CD4-positive, alpha-beta T cell (primary cell): ENCODE measurements at places on chromosomes 4 and X. TPM values are rescaled to one million over a fixed set of nuclear protein-coding genes. Genes with fewer than 3 reads are reported as not detected.

ZCCHC18 gene
- total RNA-seq, result 2.9 TPM

VCX3A gene
- not detected for total RNA-seq

KLHL34 gene
- total RNA-seq, result 0.52 TPM

TCEAL1 gene
- 4.0 TPM for total RNA-seq

DNA sequence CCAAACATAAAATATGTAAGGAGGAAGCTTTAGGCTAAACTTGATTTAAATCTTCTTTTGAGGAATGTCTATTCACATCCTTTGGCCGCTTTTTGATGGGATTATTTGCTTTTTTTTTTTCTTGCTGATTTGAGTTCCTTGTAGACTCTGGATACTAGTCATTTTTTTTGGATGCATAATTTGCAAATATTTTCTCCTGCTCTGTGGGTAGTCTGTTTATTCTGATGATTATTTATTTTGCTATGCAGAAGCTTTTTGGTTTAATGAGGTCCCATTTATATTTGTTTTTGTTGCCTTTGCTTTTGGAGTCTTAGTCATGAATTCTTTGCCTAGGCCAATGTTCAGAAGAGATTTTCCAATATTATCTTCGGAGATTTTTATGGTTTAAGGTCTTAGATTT, 144.9 kb downstream of the MAGEC2 start:
- H3K4me1 ChIP-seq, result no peaks in the 10 kb centered on the region
- H3K27ac ChIP-seq, result no peak overlapping the region
- H3K27me3 ChIP-seq, result no peaks in the 10 kb centered on the region
- no peak for DNase-seq
- H3K4me3 ChIP-seq, result no peak overlapping the region
- H3K36me3 ChIP-seq, result no peaks in the 10 kb centered on the region

- no peaks in the 10 kb centered on the region for H3K36me3 ChIP-seq
- no peaks in the 10 kb centered on the region for H3K4me1 ChIP-seq
- H3K4me3 ChIP-seq, result no peak overlapping the region
- H3K27me3 ChIP-seq, result no peaks in the 10 kb centered on the region
- no peak overlapping the region for H3K27ac ChIP-seq
These were observed 54.8 kb upstream of the MAGEB16 start for GRCh38 chrX:35743331-35743730.

GRCh38 chr4:113122066-113122465, 72.6 kb downstream of the ANK2 start:
- no peaks in the 10 kb centered on the region for H3K36me3 ChIP-seq
- no peak overlapping the region for H3K27ac ChIP-seq
- no peaks in the 10 kb centered on the region for H3K27me3 ChIP-seq
- no peaks in the 10 kb centered on the region for H3K4me1 ChIP-seq
- no peak overlapping the region for H3K4me3 ChIP-seq

DNA sequence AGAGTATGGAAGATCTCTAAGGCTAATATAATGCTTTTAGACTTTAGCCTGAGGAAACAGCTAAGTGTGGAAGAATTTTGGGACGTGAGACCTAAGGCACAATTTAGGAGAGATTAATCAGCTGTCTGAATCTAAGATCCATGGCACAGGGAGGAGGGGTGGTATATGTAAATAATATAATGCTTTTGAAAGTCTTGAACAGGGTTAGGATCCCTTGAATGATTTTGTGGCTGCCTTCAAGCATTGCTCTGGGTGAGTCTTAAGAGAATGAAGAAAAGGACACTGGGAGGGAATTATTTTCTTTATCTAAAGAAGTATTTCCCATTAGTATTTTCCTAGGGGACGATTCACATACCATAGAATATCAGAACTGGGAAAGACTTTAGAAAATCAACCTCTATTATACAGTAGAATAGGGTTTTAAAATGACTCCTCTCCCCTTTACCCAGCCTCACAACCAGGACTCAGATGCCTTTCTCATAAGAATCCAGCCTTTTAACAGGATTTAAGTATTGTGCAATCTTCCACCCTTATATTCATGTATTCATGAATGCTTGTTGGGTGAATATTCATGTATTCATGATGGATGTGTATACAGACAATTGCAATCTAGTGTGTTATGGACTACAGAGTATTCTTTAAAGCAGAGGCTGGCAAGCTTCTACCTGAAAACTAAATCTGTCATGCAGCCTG, 664.2 kb upstream of the CPEB2 start:
- no peaks in the 10 kb centered on the region for H3K27me3 ChIP-seq
- no peaks in the 10 kb centered on the region for H3K4me1 ChIP-seq
- DNase-seq, result no peak
- no peak overlapping the region for H3K27ac ChIP-seq
- no peaks in the 10 kb centered on the region for H3K36me3 ChIP-seq

DNA sequence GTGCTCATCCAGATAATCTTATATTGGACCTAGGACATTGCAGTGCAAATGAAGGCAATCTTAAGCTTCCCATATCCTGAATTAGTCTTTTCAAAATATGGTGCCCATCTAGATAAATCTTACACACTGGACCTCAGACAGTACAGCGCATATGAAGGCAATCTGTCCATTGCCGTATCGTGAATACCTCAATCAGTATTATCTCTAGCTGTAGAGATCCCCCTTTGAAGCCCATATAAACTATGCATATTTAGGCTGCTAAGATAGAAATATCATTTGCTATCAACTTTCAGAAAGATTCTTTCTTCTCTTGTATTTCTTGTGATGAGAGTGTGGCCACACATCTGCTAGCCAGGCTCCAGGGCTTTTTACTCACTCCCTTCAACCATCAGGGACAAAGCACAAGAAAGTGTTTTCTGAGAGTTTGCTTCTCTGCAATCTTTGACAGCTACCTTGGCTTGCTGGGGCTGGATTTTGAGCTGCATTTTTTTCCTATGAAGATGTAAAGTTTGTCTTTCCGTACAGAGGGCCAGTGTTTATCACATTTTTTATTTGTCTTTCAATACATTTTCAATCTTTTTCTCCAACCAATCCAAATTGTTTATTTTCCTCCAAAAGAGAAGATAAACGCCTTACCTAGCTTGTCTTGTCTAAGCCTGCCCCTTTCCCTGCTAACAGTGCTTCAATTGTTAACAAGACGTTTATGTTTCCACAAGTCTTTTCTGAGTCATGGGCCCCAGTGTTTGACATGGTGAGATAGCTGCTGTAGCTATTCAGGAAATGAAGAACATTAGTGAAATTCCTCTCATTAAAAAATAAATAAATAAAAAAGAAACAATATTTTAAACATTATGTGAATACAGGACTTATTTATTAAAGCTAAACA, 57.6 kb upstream of the FAT1 start:
- H3K27ac ChIP-seq, result no peak overlapping the region
- no peaks in the 10 kb centered on the region for H3K4me1 ChIP-seq
- H3K36me3 ChIP-seq, result no peaks in the 10 kb centered on the region
- H3K4me3 ChIP-seq, result no peak overlapping the region
- no peak for DNase-seq

DNA sequence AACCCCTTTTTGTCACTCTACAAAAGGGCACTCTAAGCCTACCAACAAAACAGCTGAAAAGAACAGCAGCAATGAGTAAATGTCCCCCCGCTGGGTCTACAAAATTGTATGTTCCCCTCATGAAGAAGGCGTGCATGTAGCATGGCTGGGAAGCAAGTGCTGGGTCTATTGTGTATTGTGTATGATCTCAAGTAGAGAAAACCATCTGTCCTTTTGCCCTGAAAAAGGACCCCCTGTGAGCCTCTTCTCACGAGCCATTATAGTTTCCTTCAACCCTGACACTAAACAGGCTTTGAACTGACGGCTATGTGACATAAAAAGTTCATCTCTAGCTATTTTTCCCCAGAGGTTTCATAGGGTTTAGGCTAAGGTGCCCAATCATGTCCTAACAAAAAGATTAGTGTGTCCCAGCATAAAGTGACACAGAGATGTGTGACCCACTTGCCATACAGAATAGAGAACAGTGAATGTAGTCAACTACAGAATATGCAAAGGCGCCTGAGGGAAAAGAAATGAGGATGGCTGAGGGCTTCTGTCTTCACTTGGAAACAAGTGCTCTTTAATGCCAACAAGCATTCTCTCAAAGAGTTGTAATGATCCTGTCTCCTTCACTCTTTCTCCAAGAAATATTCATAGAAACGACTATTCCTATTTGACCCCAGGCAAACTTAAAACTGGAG, 27.3 kb downstream of the COL25A1 start:
- H3K36me3 ChIP-seq, result no peaks in the 10 kb centered on the region
- H3K27ac ChIP-seq, result no peak overlapping the region
- H3K4me3 ChIP-seq, result no peak overlapping the region
- H3K4me1 ChIP-seq, result no peaks in the 10 kb centered on the region
- peaks cover 4% of the 10 kb centered on the region for H3K27me3 ChIP-seq

- no peaks in the 10 kb centered on the region for H3K36me3 ChIP-seq
- H3K27ac ChIP-seq, result no peak overlapping the region
- H3K4me1 ChIP-seq, result no peaks in the 10 kb centered on the region
- no peak overlapping the region for H3K4me3 ChIP-seq
- no peak for DNase-seq
- H3K27me3 ChIP-seq, result no peaks in the 10 kb centered on the region
These were observed 536.8 kb upstream of the FTHL17 start for GRCh38 chrX:31608638-31609037.

DNA sequence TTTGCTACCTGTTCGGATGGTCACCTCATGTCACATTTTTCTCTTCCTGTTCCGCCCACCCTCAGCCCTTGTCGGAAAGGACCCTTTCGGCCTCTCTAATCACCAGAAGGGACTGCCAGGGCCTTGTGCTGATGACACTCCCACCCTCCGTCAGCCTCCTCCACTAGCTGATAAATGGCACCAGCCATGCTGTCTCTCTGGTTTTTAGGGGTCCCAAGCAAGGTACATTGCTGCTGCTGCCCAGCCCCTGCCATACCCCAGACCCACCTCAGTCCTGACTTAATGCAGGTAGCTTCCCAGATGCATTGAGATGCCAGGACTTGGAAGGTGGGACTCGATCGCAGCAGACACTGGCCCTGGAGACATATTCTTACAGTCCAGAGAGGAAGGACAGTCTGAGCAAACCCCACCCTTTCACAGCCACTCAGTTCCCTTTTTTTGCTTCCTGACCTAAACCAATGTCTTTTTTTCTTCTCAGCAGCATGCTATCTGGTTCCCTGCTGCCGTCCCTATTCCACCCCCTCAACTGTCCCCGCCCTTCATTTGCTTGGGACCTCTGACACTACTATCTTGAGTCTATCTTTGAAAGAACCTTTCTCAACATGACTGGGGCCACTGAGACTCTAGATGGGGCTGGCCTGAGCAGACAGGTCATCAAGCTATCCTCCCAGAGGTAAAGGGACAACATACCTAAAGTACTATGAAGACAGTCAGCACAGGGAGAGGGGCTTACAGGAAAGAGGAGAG, at the start of gene BTK:
Gene BTK (minus strand): TSS at position 397 of the 747 bp plus-strand sequence. CDS start 10,907 bp downstream, outside the sequence.
- no peak within 1 kb of the TSS for H3K27ac ChIP-seq
- no peaks in the 10 kb centered on the region for H3K27me3 ChIP-seq
- no peaks in the 10 kb centered on the region for H3K36me3 ChIP-seq
- no peak for DNase-seq
- H3K4me3 ChIP-seq, result peak within 1 kb of the TSS; percentile 10

DNA sequence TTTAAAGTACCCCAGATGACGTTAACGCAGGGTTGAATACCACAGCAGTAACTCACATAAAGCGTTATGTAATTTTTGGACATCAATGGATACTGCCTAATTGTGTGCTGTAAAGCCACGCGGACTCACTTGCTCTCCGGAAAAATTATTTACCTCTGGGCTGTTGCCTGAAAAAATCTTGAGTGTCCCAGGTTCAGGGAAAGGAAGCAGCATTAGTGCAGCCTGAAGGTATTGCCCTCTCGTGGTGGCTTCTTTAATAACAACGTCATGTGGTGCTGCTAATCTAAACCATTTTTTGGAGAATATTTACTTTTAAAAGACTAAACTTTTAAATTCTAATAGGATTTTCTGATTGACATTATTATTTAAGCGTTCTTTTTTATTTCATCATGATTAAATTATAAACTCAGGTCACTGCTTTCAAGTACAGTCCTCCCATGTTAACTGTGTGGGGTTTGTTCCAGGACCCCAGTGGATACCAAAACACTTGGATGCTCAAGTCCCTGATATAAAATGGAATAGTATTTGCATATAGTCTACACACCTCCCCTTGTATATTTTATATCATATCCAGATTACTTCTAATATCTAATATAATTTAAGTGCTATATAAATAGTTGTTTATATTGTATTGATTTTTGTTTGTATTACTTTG, 384.8 kb downstream of the FAM133A start:
- H3K4me1 ChIP-seq, result no peaks in the 10 kb centered on the region
- no peak overlapping the region for H3K27ac ChIP-seq
- H3K27me3 ChIP-seq, result no peaks in the 10 kb centered on the region
- no peak for DNase-seq

GRCh38 chr4:78325271-78326157, 226.1 kb upstream of the ANXA3 start:
- DNase-seq, result no peak
- no peaks in the 10 kb centered on the region for H3K4me1 ChIP-seq
- H3K4me3 ChIP-seq, result no peak overlapping the region

DNA sequence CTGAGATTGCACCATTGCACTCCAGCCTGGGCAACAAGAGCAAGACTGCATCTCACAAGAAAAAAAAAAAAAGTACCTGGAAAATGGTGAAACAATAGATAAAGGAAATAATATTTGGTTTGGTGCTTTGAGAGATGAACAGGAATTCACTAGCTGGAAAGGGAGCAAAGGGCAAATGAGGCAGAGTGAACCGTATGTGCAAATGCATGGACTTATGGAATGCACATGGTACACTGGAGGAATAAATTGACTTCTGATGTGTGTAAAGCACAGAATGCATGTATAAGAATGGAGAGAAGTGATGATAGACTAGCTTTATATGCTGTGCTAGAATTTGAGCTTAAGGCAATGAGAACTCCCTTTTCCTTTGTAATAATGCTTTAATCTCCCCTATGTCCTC, 413.3 kb downstream of the SPRY1 start:
- H3K27ac ChIP-seq, result no peak overlapping the region
- DNase-seq, result no peak
- H3K36me3 ChIP-seq, result no peaks in the 10 kb centered on the region
- H3K4me3 ChIP-seq, result no peak overlapping the region

- H3K27ac ChIP-seq, result no peak overlapping the region
- no peak overlapping the region for H3K4me3 ChIP-seq
- H3K36me3 ChIP-seq, result no peaks in the 10 kb centered on the region
- H3K4me1 ChIP-seq, result no peaks in the 10 kb centered on the region
These were observed 54.3 kb downstream of the NRK start for GRCh38 chrX:105876658-105877057.

GRCh38 chr4:42824278-42824977, 68.1 kb upstream of the GRXCR1 start:
- no peaks in the 10 kb centered on the region for H3K27me3 ChIP-seq
- H3K27ac ChIP-seq, result no peak overlapping the region
- no peaks in the 10 kb centered on the region for H3K4me1 ChIP-seq
- DNase-seq, result no peak
- no peak overlapping the region for H3K4me3 ChIP-seq

DNA sequence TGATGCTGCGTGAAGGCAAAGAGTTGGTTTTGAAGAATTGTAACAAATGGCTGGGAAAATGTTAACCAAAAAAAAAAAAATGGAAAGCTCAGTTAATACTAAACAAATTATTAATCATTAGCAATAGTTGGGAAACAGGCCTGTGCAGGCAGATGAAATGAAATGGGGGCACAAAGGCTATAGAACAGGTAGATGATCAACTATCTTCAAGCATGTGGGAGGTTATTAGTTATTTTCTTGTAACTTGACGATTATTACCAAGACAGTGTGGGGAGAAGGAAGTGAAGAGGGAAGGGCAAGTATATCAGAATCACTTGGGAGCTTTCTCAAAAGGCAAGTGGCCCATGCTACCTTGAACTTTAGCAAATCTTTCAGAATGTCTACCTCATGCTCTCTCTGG, 351.9 kb downstream of the BCOR start:
- H3K4me1 ChIP-seq, result peaks cover 5% of the 10 kb centered on the region
- no peak overlapping the region for H3K27ac ChIP-seq
- H3K4me3 ChIP-seq, result no peak overlapping the region
- H3K36me3 ChIP-seq, result no peaks in the 10 kb centered on the region
